CD8-positive, alpha-beta memory T cell (primary cell): ENCODE measurements at places on chromosomes 5 and 9. TPM values are rescaled to one million over a fixed set of nuclear protein-coding genes. Genes with fewer than 3 reads are reported as not detected.
A peak's percentile ranks its signal among the peaks of the same experiment; 100 is the strongest.

- H3K27ac ChIP-seq, result no peak overlapping the region
- H3K27me3 ChIP-seq, result no peaks in the 10 kb centered on the region
- no peak for DNase-seq
- no peak overlapping the region for H3K4me3 ChIP-seq
- no peaks in the 10 kb centered on the region for H3K4me1 ChIP-seq
Measured at GRCh38 chr9:74861773-74862474, 25.8 kb downstream of the TRPM6 start.

DNA sequence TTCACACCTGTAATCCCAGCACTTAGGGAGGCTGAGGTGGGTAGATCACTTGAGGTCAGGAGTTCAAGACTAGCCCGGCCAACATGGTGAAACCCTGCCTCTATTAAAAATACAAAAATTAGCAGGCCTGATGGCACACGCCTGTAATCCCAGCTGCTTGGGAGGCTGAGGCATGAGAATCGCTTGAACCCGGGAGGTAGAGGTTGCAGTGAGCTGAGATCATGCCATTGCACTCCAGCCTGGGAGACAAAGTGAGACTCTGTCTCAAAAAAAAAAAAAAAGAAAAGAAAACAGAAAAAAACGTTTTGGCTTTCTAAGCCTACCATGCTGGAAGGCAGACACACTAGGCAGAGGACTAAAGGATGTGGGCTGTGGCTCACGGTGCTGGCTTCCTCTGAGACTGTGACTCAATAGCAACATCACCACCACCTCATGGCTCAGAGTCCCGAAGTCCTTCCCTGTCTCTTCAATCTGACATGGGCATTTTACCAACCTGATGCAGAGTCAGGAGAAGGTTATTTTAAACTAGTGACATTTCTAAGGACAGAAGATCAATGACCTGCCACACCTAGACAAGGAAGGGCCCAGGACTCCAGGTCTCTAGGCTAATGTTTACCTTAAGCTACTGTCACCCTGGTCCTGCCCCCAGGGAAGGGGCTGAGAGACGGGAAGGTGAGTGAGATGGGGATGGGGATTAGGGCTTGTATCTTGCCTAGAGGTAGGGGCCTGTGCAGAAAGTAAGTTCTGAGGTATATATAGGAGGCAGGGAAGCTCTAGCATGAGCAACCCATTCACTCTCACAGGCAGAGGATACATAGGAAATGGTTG, 3.7 kb downstream of the ECSCR start:
- peaks cover 60% of the 10 kb centered on the region for H3K4me1 ChIP-seq
- H3K4me3 ChIP-seq, result no peak overlapping the region
- no peak overlapping the region for H3K27ac ChIP-seq
- H3K36me3 ChIP-seq, result no peaks in the 10 kb centered on the region
- peak; percentile 91 for DNase-seq

DNA sequence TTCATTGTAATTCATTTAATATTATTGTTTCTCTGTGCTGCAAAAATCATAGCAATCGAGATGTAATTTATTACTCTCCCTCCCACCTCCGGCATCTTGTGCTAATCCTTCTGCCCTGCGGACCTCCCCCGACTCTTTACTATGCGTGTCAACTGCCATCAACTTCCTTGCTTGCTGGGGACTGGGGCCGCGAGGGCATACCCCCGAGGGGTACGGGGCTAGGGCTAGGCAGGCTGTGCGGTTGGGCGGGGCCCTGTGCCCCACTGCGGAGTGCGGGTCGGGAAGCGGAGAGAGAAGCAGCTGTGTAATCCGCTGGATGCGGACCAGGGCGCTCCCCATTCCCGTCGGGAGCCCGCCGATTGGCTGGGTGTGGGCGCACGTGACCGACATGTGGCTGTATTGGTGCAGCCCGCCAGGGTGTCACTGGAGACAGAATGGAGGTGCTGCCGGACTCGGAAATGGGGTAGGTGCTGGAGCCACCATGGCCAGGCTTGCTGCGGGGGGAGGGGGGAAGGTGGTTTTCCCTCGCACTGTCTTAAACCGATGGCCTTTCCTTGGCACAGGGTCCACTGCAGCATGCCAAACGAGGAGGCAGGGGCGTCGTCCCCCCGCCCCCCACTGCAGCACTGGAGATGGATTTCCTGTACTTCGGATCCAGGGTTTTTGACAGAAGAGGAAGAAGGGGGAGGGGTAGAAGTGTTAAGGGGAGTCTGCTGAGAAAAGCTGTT, at the start of gene APC:
TSS of gene APC (plus strand) at position 423 of the 728 bp plus-strand sequence. CDS start 17,006 bp downstream, outside the sequence.
- no peaks in the 10 kb centered on the region for H3K36me3 ChIP-seq
- DNase-seq, result peak; percentile 68
- H3K27me3 ChIP-seq, result no peaks in the 10 kb centered on the region
- peak within 1 kb of the TSS; percentile 49 for H3K27ac ChIP-seq
- peak within 1 kb of the TSS; percentile 78 for H3K4me3 ChIP-seq

The PPWD1 gene
- total RNA-seq, result 46.4 TPM

The FAM153A gene
- total RNA-seq, result 5.8 TPM
